ENCODE measurements at places on chromosomes 4 and X. TPM values are rescaled to one million over a fixed set of nuclear protein-coding genes. Genes with fewer than 3 reads are reported as not detected.

Gene CXorf65
- not detected for polyA plus RNA-seq

Gene PI4K2B
- 19.5 TPM for polyA plus RNA-seq

Gene FGFBP1
- 0.25 TPM for polyA plus RNA-seq

Gene TMSB15C
- 9.4 TPM for polyA plus RNA-seq

Gene ADRA2C
- polyA plus RNA-seq: 10.5 TPM

DNA sequence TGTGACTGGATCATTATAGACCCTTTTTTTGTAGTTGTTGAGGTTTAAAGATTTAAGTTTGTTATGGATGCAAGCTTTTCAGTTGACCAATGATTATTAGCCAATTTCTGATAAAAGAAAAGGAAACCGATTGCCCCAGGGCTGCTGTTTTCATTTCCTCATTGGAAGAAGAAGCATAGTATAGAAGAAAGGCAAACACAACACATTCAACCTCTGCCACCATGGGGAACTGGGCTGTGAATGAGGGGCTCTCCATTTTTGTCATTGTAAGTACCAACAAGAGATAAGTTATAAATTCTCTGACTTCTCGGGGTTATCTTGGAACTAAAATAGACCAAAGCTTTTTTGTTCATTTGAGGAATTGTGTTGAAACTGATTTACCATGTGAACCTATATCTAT is at the start of gene CYBB:
TSS of gene CYBB (plus strand) at position 203 of the 400 bp plus-strand sequence. CDS start at position 222, 19 bp downstream.
- no peak for DNase-seq

DNA sequence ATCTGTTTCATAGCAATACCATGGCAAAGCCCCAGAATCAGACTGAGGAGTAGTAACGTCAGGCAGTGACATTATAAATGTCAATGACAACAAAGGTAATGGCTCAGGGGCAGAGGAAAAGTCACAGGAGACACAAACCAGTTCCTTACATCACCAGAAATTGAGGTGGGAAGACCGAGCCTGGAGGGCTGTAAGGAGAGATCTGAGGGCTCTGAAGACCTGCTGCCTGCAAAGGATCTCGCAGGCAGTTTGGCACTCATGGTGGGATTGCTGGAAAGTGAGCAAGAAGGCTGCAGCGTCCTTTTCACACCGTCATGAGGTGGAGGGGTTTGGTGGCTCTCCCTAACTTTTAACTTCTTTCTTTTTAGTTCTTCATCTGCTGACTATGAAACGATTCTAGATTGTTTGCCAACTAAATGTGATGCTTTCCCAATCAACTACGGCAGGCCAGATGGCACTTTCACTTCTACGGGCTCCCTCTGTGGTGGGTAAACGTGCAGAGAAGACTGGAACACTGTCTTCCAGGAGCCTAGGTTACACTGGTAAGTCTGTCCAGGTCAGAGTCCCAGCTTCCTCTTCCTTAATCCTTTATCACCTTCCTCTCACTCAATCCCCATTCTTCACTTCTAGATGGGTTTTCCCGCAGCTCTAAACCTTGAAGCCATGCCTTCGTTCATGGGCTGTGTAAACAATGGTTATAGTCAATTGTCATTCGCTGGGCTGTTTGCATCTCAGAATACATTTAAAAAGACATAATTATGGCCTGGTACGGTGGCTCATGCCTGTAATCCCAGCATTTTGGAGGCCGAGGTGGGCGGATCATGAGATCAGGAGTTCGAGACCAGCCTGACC is 58.2 kb downstream of the TBC1D9 start:
- no peak for DNase-seq

DNA sequence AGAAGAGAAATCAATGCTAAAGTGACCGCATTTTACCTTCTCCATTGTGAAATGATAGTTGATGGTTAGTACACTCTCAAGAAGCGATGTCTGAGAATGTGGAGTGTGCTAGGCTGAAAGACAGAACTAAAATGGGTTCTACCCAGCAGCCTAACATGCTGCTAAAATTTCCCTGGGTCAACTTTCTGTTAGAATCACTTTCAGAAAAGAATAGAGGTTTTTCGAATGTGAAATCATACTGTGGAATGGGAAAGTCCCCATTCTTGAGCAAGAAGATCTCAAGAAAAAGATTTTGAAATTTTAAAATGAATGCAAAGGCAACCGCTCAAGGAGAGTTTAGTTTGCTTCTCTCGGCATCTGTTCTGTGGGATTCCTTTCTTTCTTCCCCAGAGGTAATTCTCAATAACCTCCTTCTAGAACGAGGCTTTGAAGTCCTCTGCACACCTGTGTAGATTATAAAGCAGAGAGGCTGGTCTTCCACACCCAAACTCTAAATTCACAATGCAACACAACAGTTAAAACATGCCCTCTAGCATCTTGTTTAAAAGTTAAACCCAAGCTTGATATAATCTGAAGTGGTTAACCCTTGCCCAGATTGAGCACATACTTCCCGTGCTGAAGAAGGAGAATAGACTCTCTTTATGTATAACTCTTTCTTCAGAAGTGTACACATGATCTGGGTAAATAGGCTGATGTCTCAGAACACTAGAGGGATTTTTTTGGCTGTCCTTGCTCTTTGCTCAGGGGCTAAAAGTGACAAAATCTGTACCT is 208.7 kb upstream of the KLF3 start:
- no peak for DNase-seq

GRCh38 chr4:157043131-157043530 is 32.8 kb upstream of the GLRB start:
- DNase-seq: no peak

- DNase-seq: no peak
These were observed 284.9 kb downstream of the TEX13A start for GRCh38 chrX:104935581-104935980.
